Stimulated activated CD4-positive, alpha-beta T cell treated with anti-CD3 and anti-CD28 coated beads, Interleukin-1b, Interleukin-23, amount 100 ng/mL, for 1 hour (primary cell): ENCODE measurements at places on chromosomes 2 and 18.

GRCh38 chr18:45402485-45403056, 212.7 kb upstream of the SLC14A2 start:
- no peak for DNase-seq

DNA sequence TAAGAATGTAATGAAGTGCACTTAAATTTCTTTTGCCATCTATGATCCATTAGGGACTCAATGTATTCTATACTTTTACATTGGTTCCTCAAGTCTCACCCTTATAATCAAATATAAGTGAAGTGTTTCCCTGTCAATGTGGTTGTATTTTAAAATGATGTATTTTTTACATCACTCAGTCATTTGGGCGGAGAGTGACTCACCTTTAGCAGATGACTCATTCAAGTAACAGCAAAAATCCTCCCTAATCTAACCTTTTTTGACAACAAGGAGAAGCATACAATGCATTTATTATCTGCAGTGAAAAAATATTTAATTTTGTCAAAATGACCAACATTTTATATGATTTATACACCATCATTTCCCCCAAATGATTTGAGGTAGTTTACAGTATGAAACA, 94.4 kb downstream of the FANCL start:
- DNase-seq: no peak

DNA sequence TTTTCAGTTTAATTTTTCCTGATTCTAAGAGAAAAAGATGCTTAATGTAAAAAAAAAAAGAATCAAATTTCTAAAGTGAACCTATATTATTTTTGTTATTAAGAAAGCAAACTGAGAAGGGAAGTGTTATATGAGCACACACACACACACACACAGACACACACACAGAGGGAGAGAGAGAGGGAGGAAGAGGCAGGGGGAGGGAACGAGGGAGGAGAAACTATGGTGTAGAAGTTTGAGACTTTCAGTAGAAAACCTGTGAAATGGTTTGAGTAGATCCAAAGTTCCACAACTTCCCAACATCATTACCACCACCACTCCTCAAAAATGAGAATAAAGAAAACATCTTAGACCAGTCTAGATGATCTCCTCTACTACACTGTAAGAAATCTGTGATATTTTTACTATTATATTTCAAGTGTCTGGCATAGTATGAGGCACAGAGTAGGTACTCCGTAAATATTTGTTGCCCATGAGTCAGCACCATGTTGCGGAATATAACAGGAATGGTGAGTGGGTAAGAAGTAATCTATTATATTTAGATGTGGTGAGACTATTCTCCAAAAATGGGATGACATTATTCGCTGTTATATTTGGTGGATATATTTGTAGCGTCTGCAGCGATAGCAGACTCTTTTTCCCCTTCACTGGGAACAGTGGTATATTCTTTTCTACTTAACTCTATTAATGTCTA, 149.4 kb upstream of the DNMT3A start:
- no peak for DNase-seq

DNA sequence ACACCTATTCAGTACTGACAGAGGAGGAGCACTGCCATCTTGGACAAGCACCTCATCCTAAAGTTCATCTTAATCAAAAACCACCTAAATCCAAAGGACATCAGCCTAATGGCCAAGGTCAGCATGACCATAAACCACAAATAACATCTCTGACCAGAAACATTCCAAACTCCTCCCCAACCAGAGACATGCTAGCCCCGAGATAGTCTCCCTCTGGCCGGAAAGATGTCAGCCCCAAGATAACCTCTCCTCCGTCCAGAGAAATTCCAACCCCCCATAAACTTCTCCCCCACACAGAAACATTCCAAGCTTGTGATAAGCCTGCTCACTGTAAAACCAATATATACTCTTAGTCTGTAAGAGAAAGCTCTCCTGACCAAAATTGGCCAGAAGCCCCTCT, 260.6 kb downstream of the CLIP4 start:
- no peak for DNase-seq

- no peak for DNase-seq
Observed at GRCh38 chr18:71036783-71037182, 747.9 kb downstream of the SOCS6 start.

DNA sequence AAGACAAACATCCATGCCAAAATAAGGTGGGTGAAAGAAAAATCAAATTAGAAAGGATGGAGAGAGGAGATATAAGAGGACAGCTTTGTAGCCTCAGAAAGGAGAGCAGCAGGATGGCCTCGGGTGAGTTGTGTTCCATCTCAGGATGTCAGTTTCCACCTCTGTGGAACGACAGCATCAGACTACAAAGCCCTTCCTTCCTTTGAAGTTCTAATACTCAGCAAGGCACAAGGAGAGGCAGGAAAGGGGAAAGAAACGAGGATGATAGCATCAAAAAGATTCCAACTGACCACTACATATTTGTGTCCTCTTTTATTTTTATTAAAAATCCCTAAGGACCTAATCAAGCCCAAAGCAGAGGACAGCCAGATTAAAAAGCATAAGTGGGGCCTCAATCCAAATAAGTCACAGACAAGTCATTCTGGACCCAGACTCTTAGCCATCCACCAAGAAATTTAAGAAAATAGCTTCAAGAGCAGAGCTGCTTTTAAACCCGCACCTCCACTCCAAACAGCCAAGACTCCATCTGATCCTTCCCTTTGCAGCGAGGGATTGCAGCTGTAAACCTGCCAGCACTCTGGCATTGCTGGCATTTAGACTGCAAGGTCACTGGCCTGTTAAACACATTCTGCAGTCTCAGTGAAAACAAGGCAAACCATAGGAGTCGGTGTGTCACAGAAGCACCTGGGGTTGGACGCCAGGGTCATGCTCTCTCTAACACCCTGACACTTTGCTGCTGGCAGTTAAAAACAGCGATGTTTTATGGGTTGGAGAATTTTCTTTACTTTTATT, 314.5 kb upstream of the CHAC2 start:
- DNase-seq: no peak

DNA sequence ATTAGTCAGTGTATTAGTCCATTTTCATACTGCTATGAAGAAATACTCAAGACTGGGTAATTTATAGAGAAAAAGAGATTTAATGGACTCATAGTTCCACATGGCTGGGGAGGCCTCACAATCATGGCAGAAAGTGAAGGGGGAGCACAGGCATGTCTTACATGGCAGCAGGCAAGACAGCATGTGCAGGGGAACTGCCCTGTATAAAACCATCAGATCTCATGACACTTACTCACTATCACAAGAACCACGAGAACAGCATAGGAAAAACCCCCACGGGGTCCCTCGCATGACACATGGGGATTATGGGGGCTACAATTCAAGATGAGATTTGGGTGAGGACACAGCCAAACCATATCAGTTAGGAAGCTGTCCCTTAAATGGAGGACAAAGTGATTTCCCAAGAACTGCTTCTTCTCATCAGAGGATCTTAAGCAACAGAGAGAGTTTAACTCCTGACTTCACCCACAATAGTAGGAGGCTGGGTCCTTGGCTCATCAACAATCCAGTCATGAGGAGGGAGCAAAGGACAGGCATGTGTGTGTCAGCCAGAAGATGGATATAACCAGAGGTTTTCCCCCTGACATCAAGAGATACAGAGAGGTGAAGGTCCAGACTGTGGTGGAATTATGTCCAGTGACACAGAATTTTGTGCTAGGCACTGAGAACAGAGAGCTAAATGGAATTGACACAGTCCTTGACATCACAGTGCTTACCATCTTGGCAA, 203.8 kb upstream of the SH3BP4 start:
- no peak for DNase-seq

DNA sequence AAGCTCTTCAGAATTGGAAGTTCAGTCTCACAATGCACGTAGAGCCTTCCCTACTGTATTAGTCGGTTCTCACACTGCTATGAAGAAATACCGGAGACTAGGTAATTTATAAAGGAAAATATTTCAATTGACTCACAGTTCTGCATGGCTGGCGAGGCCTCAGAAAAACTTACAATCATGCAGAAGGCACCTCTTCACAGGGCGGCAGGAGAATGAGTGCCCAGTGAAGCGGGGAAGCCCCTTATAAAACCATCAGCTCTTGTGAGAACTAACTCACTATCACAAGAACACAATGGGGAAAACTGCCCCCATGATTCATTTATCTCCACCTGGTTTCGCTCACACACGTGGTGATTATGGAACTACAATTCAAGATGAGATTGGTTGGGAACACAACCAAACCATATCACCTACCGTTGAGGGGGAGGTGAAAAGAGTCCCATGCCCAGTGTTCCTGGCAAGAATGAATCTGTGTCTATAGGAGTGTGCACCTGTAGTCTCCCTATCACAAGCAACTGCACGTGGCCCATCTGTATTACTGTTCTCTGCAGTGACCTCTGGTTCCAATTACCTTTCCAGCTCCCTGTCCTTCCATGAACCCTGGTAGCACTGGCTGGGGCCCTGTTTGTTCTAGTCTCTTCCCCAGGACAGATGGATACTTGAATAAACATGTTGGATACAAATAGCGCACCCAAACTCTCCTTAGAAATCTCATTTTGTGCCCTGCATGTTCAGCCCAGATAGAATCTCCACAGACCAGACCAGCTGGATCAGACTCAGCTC, 44.4 kb upstream of the ATL2 start:
- DNase-seq: no peak

DNA sequence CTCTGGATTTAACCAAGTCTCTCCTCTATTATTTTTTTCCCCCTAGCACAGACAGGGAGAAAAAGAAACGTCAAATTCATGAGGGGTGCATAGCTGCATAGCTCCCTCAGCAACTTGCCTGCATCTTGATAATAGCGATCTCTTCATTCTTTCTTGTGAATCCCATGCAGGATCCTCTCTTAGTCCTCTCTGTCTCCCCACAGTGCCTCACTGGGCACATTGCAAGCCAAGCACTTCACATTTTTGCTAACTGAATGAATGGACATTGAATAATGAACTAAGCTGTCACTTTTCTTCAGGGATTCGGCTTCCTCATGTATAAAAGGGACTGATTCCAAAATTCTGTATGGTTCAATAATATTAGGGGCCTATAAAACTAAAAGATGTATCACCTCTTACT, 2.9 kb upstream of the EPB41L3 start:
- DNase-seq: no peak

DNA sequence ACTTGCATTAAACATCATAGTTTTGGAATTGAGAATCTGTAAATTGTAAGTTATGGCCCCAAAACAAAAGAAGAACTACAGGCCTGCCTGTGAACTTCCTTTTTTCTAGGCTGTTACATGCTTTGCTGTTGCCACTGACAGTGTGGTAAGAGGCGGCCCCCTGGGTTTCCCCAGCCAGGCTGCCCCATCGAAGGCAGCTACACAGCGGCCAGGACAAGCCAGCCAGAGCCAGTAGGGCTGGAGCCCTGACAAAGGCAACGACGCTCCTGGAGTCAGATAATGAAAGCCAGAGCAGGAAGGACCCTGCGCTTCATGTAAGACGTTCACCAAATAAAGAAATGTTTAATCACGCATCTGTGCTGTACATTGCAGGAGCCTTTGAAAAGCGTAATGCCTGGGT, 55.0 kb downstream of the ANKRD44 start:
- peak; percentile 24 for DNase-seq

DNA sequence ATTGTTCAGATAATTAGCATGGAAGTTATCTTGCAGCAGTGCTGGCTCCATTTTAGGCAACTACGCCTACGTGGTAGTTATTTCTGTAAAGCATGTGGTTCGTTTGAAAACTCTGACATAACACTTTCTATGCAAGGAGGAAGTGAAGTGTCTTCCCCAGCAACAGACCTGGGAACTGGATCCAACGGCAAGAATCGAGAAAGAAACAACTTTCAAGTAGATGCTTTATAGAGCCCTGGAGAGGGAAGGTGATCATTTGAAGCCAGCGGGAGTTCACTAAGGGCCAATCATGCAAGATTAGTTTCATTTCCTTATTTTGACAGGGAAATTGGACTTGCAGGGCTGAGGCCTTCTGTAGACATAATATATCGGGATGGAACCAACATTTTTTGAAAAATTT, 218.3 kb downstream of the ACKR3 start:
- DNase-seq: no peak

DNA sequence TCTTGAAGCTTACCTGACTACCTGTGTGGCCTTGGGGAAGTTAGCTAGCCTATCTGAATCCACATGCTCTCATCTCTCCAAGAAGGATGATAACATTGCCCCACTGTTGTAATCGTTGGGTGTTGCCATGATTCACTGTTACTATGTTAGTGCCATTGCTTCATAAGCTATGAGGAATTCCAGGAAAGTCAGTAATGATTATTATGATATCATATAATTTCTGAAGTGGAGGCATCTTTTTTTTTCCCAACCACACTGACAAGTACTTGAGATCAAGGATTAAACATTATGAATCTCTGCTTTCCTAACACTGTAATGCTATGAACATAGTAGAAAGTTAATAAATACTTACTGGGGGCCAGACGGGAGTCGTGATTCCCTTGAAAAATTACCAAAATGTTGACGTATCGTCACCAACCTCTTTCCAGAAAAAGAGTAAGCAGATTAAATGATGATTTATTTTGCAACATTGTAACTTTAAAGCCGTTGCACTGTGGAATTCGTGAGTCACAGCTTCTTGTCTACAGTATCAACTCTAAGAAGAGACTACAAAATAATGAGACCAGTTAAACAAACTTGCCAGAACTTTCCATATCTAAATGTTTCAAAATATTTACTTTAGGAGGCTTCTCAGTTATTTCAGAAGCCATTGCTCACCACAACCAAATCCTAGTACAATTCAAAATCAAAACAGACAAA, 459.9 kb downstream of the PIK3C3 start:
- no peak for DNase-seq

GRCh38 chr2:9329497-9329896, 93.8 kb downstream of the ITGB1BP1 start:
- no peak for DNase-seq

GRCh38 chr2:168895771-168896170, 5.3 kb upstream of the G6PC2 start:
- no peak for DNase-seq

DNA sequence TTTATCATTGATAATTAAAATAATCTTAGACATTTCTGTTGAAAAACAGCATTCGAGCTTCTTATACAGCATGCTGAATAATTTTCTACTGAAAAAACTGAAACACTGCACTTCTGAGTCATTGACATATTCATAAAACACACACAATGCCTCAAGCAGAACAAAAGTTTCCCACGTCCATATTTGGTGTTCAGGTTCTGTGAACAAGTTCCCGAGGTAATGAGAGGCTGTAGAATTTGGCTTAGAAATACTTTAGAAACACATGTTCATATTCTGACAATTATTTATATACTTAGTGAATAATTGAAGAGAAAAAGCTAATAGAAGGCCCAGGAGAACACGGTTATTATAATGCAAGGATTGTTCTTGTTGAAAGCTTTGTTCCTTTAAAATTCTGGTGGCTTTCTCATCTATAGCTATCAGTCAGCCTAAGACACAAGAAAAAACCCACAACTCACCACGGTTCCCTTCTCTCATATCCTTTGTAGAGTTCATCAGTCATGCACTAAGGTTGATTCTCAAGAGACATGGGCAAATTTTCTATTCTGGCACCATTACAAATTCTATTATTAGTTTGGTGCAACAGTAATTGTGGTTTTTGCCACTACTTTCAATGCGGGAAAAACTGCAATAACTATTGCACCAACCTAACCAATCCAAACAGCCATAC, 194.4 kb downstream of the TMX3 start:
- DNase-seq: no peak

- no peak for DNase-seq
Observed at GRCh38 chr2:133338224-133338623, 230.0 kb downstream of the NCKAP5 start.
